NCI-H1417 (cell line): ENCODE measurements at places on chromosomes 3 and 15.
A peak's percentile ranks its signal among the peaks of the same experiment; 100 is the strongest.

GRCh38 chr15:61057830-61058529 lies 171.1 kb downstream of the RORA start:
- no peak for DNase-seq

GRCh38 chr15:77596821-77597803 lies 35.6 kb downstream of the LINGO1 start:
- no peak for DNase-seq

DNA sequence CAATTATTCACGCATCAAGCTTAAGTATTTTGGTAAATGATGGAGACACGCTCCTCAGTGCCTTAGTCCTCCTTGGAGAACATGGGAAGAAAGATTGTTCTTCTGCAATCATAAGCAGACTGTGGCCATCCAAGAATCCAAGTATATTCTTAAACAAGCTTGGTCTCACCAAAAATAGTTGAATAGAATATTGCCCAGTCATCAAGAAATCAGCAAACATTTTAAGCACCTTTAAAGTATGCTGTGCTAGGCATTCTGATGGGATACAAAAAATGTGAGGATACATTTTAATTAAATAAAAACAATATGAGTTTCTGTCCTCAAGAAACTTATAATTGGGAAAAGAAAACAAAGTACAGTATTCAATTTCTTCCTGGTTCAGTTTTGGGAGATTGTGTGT lies 445.5 kb downstream of the CNTN4 start:
- DNase-seq = no peak

GRCh38 chr15:38768970-38769369 lies 204.4 kb upstream of the RASGRP1 start:
- DNase-seq = no peak

- no peak for DNase-seq
Observed at GRCh38 chr3:172750069-172750367, 508 bp upstream of the ECT2 start.

DNA sequence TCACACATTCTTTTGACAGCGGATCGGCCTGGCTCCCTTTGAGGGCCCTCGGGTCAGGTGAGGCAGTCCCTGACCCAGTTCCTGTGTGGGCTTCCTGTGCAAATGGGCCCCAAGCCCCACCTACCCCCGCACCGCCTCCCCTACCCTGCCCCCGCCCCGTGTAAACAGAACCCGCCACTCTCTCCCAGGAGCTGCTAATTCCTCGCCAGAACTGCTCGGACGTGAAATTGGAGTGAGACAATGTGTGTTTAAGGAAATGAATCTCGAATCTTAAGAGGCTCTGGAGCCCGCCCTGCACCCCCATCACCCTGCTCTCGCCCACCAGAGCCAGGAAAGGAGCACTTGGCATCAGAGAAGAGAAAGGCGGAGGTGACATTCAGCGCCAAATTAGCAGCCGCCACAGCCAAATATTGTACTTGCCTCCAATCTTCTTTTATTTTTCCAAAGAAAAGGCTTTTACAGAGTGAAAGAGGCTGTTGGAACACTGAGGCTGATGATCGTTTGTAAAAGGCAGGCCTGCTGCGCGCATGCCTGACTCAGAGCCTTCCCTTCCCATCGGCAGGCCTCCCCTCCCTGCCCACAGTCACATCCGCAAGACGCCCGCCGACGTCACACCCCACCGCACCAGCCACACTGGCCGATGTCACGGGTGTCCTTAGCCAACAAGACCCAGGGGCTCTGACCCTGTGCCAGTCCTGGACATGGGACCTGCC lies 53.1 kb downstream of the CACNA2D2 start:
- peak; percentile 63 for DNase-seq

- no peak for DNase-seq
Observed at GRCh38 chr15:76334438-76335306, 1.9 kb upstream of the ISL2 start.

DNA sequence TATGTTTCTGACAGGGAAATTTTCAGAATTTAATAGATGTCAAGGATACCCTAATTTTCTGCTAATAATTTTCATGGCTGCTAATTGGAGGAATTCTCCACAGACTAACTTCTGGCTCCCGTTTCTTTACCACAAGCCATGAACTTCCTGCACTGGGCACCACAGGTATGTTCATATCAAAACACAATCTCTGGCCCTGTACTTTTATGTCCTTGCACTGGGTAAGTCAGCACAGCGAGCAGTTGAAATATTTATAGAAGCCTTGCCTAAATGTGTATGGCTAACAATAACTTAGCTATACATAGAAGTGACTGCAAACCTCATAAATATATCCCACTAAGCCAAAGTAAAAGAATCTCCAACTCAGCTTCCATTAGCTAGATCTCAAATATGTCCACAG lies 246.9 kb downstream of the ZIC1 start:
- no peak for DNase-seq

DNA sequence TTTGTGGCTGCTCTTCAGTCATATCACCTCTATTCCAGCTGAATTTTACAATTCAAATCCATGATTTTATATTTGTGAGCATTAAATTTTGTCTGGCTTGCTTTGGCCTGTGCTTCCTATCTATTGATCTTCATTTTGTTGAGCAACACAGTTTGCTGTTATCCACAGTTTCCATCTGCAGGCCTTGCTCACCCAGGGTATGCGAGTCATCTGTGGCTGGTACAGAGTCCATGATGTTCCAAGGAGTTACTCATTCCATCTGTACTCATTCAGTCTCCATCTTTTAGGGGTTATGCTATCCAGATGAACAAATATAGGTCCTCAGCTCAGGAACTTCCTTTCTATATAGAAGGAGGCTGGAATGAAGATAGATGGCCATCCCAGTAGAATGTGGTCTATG lies 70.1 kb upstream of the CCK start:
- DNase-seq = no peak

DNA sequence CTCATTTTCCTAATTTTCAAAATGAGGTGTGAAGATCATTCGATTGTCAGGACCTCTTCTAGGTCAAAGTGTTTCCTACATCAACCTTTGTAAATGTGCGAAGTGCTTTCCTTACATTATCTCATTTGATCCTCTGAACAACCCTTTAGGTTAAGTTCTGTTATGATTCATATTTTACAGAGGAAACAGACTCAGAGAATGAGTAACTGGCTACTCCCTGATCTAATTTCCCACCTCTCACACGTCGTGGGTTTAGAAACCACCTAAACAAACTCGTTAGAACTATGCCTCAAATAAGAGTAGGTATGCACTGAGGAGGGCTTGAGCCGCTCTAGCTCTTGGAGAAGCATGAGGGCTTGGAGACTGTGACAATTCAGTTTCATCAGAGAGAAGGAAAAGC lies 148.6 kb downstream of the CD47 start:
- no peak for DNase-seq

- no peak for DNase-seq
Observed at GRCh38 chr3:189229196-189229828, 57.5 kb downstream of the TPRG1 start.

- no peak for DNase-seq
Observed at GRCh38 chr3:138070006-138070405, 45.4 kb downstream of the DZIP1L start.

GRCh38 chr15:66730168-66731021 lies 28.4 kb downstream of the SMAD6 start:
- DNase-seq = no peak
